Effector CD4-positive, alpha-beta T cell (primary cell): ENCODE measurements at places on chromosomes 7 and 10.

GRCh38 chr10:32348297-32349198 is 1.6 kb upstream of the EPC1 start:
- no peak for DNase-seq

DNA sequence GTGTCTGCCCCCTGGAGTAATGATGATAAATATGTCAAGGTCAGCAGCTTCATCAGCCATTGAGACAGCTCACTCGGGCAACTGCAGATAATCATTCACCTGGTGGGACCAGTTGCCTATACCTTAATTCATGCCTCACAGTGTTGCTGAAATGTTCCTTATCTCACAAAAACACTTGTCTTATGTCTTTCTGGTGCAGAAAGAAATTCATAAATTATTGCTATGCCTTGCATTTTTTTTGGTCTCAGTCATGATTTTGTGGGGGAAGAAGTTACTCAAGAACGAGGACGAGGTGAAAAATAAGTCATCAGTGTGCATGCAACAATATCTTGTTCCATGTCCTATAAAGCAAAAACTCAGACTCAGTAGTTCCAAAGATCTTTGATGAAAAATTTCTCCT is 16.0 kb downstream of the TRIL start:
- no peak for DNase-seq

DNA sequence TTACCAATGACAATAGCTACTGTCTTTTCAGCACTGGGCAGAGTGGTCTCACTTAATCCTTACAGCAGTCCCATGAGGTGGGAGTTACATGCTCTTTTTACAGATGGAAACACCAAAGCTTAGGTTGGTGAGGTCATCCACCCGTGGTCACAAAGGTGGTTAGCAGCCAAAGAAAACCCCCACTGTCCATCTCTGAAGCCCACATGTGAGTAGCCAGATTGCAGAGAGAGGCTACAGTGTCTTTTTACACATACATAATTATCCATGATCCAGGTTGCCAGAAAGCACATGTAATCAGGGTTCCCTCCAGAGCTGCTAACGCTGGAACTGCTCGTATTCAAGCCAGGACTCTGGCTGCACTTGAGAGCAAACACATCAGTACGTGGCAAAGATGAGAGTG is 24.6 kb upstream of the ANKRD2 start:
- no peak for DNase-seq

- no peak for DNase-seq
These were observed 98.1 kb downstream of the GSAP start for GRCh38 chr7:77318019-77318418.
